ENCODE measurements at places on chromosomes 3 and 15. TPM values are rescaled to one million over a fixed set of nuclear protein-coding genes. Genes with fewer than 3 reads are reported as not detected.

Gene CDCP1
- 23.3 TPM for total RNA-seq

Gene CHAC1
- total RNA-seq = 34.3 TPM

- DNase-seq = no peak
Observed at GRCh38 chr3:143331350-143331749, 211.8 kb downstream of the CHST2 start.

DNA sequence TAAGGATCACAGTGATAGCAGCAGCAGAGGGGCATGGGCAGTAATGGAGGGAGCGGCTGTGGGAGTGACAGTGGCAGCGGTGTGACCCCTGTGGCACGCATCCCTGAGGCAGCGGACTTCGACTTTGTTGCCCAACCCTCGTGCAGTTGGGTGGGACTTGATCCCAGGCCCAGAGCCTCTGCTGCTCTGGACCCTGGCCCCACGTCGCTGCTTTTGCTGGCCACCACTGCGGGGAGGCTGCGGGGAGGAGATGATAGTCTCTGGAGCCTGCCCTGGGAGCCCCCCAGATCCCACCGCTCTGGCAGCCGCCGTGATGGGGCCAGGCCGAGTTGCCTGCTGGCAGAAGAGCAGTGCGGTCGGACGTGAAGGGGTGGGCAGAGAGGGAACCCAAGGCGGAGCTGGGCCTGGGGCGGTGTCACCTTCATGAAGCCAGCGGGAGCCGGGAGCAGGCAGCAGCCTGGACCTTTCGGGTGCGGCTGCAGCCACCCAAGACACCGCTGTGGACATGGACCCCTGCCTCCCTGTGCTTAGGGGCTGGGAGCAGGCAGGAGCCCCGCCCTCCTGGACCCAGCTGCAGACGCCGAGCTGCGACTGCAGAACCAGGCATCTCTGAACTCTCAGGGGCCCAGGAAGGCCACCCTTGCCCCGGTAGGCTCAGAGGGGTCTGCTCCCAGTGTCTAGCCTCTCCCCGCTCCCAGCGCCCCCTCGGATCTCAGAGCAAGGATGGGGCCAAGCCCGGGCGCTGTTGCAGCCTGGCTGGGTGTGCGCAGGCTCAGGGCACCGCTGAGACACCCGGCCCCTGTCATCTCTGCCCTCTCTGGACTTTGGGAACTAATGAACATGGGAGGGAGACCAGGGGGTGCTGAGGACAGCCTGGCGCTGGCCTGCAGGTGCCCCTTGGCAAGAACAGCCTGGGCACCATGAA, 38.3 kb downstream of the COMMD2 start:
- no peak for DNase-seq

GRCh38 chr3:17515445-17516234, 226.8 kb downstream of the TBC1D5 start:
- no peak for DNase-seq

Data from H1 (cell line).